Brain microvascular endothelial cell (primary cell): ENCODE measurements at places on chromosomes 6 and 20.
A peak's percentile ranks its signal among the peaks of the same experiment; 100 is the strongest.

- no peak for DNase-seq
Measured at GRCh38 chr6:118892355-118892991, 1.5 kb upstream of the ASF1A start.

DNA sequence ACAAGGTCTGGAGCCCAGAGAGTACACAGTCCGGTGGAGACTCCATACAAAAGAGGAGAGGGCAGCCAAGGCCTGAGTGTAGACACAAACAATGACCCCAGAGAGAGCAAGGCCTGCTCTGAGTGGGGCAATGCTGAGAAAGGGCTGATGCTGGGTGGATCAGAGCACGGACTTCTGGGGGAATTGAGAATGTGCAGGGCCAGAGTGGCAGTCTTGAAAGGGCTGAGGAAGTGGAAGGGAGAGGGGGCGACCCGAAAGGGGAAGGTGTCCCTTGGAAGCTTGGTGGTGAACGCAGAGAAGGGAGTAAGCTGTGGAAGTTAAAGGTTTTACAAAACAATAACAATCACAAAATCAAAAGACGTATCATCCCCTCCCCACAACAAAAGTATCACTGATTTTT is 12.0 kb upstream of the GRM4 start:
- DNase-seq: no peak

DNA sequence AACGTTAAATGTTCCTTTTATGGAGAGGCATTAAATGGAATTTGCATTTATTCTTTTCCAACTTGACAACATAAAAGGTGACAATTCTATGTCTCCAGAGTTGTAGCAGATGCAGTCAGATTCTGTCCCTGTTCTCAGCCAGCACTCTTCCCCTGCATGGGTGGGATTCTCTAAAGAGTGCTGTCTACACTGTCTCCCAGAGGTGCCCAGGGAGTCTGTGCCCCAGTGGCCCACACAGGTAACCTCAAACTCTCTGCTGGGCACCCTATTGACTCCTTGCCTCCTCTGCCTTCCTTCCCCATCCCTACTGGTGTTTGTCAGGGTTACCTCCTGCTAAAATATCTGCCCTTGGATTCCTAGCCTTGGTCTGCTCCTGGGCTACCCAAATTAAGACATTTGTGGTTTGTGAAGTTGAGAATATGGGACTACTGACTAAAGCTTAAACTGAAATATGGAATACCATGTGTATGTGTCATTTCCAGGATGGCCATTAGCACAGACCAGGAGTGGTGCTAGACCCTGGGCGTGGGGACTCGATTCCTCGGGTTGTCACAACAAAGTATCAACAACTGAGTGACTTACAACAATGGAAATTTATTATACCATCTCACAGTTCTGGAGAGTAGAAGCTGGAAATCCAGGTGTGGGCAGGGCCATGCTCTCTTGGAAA is 284.7 kb downstream of the CDH26 start:
- peak; percentile 66 for DNase-seq

DNA sequence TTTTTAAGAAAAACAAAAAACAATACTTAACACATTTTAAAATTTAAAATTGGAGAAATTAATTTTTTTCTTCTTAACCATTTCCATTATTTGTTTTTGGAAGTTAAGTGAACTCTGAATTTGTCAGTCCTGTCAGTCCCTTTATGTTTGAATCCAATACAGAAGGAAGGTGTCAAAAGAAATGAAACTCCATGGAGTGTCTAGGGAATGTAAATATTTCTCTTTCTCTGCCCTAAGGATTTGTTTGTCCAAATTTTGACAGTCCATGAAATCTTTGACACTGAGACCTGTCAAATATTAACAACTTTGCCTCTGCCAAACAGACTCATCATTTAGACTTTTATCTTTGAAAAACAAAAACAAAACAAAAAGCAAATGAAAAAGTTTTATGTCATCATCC is 166.4 kb downstream of the EPHA7 start:
- no peak for DNase-seq

DNA sequence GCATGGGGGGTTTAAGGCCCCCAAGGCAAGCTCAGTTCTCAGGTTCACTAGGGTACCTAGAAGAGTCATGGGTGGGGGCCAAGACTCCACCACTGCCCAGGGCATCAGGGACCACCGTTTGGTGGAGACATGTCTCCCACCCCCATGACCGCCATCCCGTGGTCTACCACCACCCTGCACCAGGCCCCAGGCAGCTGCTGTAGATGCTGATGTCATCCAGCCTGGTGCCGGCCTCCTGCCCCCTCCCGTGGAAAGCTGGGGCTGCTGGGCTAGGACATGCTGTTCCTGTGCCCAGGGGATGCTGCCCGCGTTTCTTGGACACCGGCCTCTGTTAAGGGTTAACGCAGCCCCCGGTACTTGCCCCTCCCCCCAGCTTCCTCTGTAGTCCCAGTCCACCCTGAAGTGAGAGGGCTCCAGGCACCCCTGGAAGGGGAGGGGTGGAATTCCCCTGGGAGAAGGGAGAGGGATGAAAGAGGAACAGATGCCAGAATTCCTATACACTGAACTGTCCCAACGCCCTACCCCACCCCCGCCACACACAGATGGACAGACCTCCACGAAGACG is 587 bp downstream of the IP6K3 start:
- DNase-seq: peak; percentile 25

GRCh38 chr20:48550814-48551213 is 277.0 kb downstream of the PREX1 start:
- DNase-seq: no peak

DNA sequence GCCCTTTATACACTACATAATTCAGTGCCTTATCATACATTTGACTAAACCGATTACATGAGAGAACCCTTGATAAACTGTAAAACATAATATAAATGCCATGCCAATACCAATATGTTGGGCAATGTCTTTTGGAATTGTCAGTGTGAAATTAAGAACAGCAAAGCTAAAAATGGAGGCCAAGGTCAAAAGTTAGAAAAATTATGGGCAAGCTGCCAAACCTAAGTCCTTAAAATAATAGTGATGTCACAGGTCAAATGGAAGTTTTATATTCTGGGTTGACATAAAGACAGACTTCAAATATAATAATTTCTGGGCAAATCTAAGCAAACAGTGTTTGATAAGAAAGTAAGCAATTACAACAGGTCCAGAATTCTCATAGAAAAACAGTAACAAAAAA is 696.7 kb downstream of the RNF144B start:
- DNase-seq: no peak

GRCh38 chr6:156026486-156027247 is 571.0 kb upstream of the NOX3 start:
- no peak for DNase-seq

GRCh38 chr20:45963059-45964005 is 8.7 kb downstream of the ZNF335 start:
- DNase-seq: peak; percentile 12

DNA sequence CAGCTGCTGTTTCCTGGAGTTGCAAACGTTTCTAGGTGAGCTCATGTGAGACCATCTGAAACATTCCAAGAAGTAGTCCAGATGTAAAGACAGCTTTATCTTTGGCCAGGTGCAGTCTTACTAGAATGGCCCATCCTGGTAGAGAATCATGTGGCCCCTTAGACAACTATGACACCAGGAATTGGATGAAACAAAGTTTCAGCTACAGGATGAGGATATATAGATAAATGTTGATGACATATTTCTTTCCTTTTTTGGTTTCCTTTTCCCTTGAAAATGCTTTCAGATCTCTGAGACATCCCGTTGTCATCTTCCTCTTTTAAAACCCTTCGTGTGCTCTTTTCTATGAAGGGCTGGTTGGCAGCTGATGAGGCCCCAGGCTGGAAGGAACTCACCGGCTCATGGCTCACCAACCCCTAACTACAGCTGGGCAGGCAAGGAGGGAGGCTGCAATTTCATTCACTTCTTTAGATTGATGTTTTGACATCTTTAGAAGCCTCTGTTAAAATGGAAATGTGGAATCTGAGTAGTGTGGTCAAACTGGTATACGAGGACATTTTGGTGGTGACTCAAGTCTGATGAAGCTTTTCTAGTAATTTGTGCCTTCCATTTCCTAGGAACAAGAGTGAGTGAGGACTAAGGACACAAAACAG is 167.9 kb upstream of the TNFAIP3 start:
- no peak for DNase-seq

DNA sequence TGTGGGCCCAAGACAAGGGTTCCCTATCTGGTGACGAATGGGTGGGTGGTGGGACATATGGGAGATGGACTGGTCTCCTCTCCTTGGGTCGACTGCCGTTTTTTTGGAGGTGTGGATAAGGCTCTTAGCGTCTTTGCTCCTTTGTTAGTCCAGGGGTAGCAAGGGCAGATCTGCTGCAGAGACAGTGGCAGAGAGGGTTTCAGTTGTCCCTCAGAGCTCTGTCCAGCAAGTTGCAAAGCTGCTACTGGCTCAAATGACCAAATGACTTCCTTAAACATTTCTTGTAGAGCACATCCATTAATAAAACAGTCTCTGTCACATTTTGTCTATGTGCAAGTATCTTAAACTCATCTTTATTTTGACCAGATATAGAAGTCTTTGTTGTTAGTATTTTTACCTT is 508.0 kb upstream of the ADGRB3 start:
- DNase-seq: no peak

DNA sequence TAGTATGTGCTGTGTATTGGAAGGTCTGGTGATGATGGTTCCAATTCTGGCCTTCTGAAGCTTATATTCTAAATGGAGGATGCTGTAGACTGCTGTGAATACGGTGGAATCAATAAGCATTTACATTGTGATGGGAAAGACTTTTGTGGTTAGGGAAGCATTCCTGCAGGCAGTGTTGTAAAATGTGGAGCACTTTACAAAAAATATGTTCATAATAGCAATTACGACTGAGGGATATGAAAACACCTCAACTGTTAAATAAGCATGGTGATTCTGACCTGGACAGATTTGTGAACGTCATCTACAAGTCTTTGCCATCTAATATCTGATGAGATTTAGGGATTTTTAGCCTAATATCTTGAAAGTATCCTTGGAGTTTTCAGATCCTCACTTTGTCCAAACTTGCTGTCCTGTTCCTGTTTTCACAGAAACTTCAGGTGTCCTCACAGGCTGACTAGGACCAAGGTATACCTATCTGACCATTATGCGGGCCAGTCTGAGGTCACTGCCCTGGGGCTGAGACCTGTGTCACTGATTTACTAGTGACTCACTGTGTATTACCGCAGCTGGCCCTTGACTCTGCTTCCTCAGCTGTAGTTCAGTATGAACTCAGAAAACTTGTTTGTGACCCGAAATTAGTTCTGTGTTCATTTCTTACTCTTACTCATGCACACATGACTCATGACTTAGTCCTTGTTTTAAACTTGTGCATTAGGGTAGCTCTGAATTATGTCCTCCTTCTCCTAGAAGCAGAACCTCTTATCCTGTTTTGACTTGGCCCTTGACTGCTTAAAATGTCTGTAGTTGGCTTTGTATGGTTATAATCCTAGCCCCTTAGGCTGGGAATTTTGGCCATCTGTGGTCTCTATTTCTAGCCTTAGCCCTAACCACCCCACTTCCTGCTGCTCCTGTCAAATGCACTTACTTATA is 343.0 kb downstream of the CDKAL1 start:
- peak; percentile 90 for DNase-seq

DNA sequence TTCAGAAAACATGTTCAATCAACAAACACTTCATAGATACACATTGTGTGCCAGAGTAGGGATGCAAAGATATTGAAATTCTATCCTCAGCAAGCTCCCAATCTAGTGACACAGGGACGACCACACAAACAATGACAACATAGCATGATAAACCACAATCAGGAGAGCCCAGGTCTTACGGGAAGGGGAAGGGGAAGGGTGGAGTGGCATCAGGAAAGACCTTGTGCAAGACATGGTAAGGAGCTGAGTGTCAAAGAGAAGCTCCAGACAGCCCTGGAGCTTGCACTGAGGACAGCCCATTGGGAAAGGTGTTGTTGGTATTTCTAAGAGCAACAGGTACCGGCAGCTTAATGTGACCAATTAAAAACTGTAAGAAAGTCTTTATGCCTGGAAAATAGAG is 103.6 kb downstream of the PDE7B start:
- no peak for DNase-seq

DNA sequence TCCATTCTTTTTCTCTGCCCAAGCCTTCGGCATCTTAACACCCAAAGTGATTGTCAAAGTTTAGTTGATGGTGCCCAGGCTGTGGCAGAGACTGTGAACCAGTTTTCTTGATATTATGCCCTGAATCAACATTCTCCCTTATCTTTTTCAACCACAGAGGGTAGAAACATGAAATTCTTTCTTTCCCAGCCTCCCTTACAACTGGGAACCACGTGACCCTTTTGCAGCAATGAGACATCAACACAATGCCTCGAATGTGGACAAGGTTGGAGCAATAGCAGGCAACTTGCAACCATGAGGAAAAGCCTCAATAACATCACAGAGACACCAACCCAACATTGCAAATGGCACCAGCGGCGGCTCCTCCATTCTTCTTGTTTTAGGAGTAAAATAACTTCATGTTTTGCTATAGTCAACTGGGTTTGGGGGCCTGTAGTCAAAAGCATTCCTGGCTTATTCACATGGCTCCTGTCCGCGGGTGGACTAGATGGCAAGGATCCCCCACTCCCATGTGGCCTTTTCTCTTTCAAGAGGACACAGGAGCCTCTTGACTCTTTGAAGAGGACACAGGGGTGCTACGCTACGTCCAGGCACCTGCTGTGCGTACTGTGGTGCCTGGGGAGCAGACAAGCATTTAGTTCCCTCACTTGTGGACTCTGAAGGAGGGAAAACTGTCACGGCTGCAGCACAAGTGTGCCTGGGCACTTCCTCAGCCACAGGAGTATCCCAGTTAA is 90.5 kb downstream of the NOL4L start:
- peak; percentile 38 for DNase-seq
